Fibroblast of the aortic adventitia (primary cell): ENCODE measurements at places on chromosomes 1 and 21. TPM values are rescaled to one million over a fixed set of nuclear protein-coding genes. Genes with fewer than 3 reads are reported as not detected.

GRCh38 chr1:65792669-65793358, at the start of gene PDE4B:
PDE4B (plus strand) TSS chr1:65792895.
- no peak for DNase-seq

DNA sequence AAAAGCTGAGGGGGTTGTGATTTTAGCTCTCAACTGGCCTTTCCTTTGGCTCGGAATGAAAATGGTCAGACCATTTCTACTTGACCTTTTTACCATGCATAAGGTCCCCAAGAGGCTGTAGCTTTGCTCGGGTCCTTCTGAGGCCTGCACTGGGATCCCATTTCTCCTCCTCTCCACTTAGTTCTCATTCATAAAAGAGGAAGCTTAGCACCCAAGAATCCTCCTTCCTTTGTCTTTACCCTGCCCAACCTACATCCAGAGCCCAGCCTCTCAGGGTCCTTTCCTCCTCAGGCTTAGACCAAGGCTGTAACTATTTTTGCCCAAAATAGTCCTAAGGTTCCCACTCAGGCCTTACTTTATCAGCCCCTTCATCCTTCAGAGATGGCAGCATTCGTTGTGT, 6.0 kb upstream of the SLC27A3 start:
- no peak for DNase-seq

- DNase-seq = no peak
These were observed 1.2 kb upstream of the DLGAP3 start for GRCh38 chr1:34930702-34931071.

- no peak for DNase-seq
These were observed 8.5 kb upstream of the IPO9 start for GRCh38 chr1:201820413-201820812.

- no peak for DNase-seq
These were observed 6.1 kb upstream of the NTPCR start for GRCh38 chr1:232944347-232944746.

DNA sequence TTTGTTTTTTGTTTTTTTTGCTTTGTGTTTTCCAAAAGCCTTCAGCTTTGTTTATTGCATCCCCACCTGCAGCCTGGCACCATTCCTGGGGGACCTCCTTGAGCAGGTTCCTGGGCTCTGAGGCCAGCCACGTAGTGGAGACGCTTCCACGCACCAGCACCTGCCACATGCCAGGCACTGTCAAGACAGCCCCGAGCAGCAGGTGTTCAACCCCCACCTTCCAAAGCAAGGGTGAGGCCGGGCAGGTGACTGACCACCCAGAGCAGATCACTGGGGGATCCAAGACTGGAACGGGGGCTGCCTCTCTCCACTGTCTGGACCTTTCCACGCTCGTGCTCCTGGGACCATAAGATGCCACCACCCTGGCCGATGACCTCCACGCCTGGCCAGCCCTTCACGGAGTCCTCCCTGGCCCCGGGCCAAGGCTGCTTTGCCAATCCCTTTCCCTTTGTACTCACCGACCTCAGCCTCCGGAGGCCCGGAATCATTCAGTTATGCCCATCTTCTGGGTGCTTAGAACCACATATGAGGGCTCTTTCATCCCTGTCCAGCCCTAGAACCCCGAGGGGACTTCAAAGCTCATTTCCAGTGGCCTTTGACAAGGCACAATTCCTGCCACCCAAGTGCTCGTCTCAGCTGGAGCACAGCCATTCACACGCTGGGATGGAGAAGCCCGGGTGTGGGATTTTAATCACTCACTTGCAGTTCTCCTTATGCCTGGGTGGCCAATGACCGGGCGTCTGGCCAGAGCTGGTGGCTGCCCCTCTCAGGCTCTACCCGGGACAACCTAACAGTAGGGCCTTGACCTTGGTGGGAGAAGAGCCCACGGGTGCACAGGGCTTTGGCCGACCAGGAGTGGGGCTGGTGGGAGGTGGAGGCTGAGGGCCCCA, 330.8 kb downstream of the NPHP4 start:
- DNase-seq = no peak

- DNase-seq = peak; percentile 70
These were observed 239.8 kb upstream of the C1orf105 start for GRCh38 chr1:172180501-172181285.

DNA sequence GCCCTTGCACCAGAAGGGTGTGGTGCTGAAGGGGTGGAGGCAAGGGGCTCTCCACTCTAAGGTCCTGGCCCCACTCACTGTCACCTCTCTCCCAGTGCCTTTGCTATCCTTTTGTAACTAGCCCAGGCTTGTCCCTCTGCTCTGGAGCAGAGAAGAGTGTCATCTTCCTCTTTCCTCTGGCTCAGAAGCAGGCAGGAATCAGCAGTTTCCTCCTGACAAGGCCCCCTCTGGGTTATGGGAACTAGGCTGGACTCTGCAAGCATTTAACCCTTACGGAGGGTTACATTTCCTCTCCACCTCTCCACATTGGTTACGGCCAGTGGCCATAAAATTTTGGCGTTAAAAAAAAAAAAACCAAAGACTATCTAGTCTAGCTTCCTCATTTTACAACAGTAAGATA, 30.4 kb downstream of the PLXNA2 start:
- no peak for DNase-seq

Gene CD5L
- not detected in 2 replicates for total RNA-seq

Gene DIRAS3
- total RNA-seq = 1.2 and 4.6 TPM in 2 replicates

Gene PCBP3
- 1.2 and 4.2 TPM in 2 replicates for total RNA-seq

Gene CLDN17
- total RNA-seq = 0.49 TPM in 1 of 2 replicates, not detected in the other
